ENCODE measurements at places on chromosomes 6 and 20.

DNA sequence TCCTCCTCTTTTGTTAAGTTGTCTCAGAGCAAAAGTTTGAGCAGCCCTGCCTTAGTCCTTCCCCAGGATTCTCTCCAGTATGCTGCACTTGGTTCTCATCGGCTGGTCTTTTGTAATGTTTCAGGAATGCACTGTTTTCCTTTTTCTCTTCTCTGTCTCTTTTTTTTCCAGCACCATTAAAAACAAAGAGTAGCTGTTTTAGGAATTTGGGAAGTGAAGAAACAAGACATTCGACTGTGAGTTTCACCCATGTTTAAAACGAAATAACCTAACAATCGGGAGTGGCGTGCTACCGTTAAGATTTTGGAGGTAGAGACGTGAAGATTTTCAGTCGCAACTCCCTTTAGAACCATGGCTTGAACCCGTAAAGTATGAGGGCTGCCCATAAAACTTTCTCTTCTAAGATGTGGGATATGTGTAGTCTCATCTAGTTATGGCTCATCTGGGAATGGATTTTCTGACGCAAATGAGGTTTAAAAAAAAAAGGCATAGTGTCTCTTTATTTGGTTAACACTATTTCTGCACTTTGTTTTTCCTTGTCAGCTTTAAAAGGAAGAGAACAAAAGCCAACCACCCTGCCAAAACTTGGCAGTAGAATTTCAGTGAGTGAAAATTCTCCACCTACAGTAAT is 35.9 kb upstream of the RAB23 start:
- peak; percentile 74 for DNase-seq

DNA sequence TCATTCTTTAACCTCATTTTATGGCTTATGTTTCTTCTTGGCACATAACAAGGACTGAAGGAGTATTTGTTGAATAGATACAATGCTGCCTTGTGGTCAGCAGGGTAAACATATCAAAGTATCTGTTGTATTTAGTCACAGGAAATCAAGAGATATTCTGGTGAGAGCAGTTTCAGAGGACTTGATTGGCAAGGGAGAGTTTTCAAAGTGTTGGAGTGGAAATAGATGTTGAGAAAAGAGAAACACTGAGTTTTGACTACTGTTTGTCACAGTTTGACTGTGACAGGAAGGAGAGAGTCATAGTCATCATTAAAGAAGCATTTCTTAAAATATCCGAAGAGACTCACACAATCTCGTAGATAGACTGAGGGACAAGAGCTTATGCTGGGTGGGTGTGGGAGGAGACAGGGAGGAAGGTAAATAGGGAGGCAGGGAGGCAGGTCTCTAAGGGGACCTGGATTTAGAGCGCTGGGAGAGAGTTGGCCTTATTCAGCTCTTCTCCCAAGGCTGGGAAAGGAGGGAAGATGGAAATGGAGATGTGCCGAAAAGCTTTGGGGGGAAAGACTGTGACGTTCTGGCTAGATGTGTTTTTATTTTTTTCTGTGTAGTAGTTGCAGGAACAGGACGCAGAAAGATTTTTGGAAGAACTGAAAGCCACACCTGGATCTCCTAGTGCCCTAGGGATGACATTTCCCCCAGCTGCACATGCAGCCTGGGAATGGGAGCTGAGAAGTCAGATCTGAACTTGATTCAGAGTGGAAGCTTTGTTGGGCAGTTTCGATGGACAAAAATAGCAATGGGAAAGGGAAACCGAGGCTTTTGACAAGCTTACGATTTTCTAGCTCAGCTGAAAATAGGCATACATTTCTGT is 65.0 kb upstream of the IFNGR1 start:
- DNase-seq, result no peak

DNA sequence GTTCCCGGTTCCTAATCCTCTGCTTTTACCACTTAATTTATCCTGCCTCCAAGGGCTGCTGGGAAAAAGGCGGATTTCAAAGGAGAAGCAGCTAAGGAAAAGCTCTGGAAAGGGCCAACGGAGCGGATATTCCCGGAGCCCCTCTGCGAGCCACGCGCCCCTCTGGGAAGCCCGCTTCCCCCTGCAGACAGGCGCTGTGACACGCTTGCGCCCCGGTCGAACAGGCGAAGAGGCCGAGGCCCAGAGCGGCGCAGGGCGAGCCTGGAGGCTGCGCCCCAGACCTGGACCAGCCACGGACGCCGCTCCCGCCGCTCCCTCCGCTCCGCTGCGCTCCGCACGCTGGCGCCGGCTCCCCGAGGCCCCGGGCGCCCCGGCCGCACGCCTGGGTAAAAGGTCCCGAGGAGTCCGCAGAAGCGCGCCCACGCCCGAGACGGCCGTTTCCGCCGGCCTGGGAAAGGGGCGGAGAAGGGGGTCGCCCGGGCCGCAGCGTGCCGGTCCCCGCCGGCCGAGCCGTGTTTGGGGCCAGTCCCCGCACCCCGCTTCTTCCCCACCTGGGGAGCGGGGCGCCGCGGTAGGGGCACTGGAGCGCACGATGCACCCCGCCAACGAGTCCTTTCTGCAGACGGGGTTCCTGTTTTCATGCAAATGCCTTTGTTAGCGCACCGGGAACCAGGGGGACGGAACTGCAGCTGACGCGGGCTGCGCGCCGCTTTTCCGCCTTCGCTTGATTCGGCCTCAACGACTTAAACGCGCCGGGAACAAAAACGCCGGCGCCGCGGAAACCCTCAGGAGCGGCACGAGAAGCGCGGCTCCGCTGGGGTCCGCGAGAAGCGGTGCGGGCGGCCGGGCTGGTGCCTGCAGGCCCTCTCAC is 91.9 kb upstream of the SIRPA start:
- peak; percentile 79 for DNase-seq

- DNase-seq, result peak; percentile 68
These were observed 171.8 kb upstream of the BMP2 start for GRCh38 chr20:6595704-6596103.

DNA sequence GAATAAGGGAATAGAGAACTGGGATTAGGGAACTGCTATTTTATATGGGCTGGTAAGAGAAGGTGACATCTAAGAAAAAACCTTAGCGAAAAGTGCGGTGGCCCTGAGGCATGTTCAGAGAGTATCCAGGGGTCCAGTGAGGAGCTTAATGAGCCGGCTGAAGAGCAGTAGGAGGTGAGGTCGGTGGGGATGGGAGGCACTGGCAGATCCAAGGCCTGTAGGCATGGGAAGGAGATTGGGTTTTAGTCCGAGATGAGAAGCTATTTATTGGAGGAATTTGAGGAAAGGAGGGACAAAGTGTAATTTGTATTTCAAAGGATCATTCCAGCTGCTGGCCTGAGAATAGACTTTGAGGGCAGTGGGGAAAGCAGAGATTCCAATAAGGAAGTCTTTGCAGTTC is 123.8 kb downstream of the QKI start:
- DNase-seq, result no peak

DNA sequence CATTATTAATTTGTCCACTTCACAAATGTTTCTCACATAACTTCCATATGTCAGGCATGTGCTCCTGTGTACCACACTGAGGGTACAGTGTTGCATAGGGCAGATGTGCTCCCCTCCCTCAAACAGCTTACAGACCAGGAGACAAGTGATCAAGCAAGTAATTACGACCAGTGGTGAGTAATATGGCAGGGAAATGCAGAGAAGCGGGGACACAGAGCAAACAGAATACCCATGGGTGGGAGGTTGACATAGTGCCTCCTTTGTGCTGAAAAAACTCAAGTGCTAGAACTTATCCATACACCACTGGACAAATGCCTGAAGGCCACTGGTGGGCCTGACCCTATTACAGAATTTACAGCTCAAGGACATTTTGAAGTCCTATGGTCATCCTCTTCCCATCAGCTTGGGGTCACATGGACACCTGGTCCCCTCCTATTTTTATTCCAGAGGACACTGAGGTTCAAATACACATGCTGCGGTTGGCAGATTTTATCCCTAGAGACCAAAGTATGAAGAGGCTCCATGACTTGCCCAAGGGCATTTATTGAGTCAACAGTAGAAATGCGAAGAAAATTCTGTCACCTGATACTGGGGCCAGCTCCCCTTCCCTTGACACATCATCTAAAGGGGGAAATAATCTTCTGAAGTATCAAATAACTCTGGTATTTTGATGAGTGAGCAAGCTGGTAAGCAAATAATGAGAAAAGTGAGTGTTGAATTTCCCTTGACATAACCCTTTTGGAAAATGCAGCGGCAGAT is 116.6 kb downstream of the QRSL1 start:
- DNase-seq, result peak; percentile 8

GRCh38 chr20:21125072-21125848 is 622 bp upstream of the KIZ start:
- no peak for DNase-seq

DNA sequence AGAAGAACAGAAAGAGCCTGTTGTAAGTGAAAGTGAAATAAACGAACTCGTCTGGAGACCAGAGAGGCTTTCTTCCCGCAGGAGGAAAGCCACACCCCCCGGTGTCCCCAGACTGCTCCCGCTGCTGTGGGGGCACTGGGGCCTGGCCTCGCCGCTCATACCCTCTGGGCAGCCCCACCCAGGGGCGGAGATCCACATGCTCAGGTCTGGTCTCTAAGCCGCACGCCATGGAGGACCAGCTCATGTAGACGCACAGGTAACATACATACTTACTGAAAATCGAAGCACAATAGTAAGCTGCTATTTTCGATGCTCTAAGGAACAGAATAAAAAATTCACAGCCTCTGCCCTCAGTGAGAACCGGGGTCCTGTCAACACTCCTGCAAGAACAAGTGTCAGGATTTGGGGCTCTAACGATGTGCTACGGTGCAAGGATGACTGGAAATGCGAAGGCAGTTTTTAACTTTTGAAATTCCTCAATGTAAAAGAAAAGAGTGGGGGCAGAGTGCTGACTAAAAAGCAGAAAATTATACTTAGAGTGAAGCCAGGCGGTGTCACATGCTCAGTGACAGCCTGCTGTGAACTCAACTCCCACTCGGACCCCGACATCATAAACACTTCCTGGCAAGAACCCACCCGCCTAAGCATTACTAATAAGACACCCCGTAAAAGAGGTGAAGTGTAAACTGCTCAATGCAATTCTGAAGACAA is 110.5 kb downstream of the IRF4 start:
- DNase-seq, result no peak

GRCh38 chr6:11835065-11835464 is 56.5 kb upstream of the ADTRP start:
- no peak for DNase-seq

GRCh38 chr20:3407040-3407770 is at the start of gene DNAAF9:
DNAAF9 (minus strand) TSS chr20:3407669; CDS start chr20:3407557, 112 bp downstream.
- peak; percentile 80 for DNase-seq

DNA sequence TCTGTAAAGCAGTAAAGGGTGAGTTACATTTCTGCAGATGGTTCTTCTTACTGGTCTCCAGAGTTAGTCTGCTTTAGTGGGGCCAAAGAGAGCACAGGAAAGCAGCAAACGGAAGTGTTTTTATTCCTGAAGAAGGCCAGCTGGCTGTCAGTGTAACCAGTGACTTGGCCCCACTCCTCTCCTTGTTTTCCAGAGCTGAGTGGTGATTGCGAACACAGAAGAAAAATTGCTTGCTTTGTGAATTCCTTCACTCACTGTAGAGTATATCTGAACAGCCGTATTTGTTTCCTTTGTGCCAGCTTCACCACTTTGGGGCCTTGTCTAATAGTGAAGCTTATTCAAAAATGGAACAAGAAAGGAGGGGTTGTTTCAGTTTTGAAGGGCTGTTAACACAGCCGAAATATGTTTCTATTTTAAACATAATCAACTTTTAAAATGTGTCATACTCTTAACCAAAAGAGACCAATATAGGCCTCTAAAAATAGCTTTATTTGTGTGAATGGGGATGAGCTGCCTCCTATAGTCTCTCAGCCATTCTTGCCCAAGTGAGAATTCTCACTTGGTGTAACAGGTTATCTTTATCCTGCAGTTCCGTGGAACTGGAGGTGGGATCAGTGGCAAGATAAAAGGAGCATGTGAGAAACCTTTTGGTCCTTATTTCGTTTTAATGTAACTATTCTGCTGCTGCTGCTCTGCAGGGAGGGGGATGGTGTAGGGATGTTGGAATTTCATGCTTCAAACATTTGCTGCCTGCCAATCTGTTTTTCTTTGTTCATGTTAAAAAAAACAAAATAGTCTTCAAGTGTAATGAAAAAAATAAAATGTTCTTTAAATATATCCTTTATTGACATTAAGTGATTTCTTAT is 37.8 kb downstream of the ZC2HC1B start:
- DNase-seq, result peak; percentile 8

GRCh38 chr6:150521482-150521881 is 78.2 kb upstream of the PLEKHG1 start:
- no peak for DNase-seq

- no peak for DNase-seq
These were observed 13.8 kb upstream of the HLA-G start for GRCh38 chr6:29813809-29814208.

DNA sequence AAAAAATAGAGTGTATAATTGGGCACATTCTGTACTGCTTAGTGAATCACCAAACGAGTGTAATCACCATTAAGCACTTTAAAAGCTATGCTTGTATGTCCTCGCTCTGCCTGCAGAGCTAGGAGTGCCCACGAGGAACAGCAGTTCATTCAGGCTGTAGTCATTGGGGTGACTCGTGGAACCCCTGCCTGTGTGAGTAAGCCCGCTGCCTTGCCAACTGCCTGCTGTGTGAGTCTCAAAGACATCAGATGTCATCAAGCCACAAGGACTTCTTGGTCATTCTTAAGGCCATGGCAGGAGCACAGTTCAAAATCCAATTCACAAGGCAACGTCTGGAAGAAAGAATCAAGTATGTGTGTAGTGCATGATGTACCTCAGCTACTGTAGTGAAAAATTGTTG is 60.4 kb downstream of the FOXO3 start:
- DNase-seq, result peak; percentile 79

DNA sequence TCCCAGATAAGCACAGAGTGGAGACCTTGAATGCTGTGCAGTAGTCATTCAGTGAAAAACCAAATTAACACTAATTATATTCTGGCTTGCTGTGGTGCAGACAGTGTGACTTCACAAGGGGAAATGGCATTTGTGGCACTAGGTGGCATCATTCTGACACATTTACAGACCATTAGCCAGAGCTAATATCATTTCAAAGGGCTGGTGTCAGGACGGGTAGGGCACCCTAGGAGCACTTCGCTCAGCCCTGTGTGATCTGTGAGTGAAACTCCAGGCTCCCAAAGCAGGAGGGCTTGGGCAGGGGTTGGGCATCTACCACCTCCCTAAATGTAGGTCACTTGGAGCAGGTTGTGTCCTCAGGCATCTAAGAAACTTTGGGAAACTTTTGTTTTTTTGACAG is 555.8 kb downstream of the PKHD1 start:
- no peak for DNase-seq

- DNase-seq, result peak; percentile 15
These were observed 93.4 kb upstream of the DEFB112 start for GRCh38 chr6:50143011-50143719.

- no peak for DNase-seq
These were observed 108.4 kb downstream of the KLHL32 start for GRCh38 chr6:97032955-97033354.

DNA sequence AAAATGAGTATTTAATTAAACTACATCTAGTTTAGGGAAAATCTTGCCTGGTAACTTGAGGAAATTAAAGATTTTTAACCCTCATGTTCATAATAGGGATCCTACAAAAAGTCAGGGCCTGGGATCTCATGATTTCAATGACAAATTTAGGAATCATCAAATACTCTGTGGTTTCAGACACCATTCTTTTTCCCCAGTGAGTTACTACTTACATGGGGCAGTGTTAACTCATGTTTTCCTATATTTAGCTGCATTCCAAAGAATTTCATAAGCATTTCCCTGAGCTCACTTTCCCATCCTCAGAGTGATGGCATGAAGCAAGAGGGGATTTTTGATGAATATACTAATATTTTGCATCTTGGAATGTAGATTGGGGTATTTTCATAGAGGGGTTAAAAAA is 321.7 kb downstream of the CENPW start:
- DNase-seq, result peak; percentile 18

- no peak for DNase-seq
These were observed 31.6 kb downstream of the CD83 start for GRCh38 chr6:14149053-14149738.

Data from astrocyte of the hippocampus (primary cell).